Activated T-cell treated with anti-CD3 and anti-CD28 coated beads, Interleukin-2, amount 50 U/mL, for 24 hours (primary cell): ENCODE measurements at places on chromosomes 7 and 10.

DNA sequence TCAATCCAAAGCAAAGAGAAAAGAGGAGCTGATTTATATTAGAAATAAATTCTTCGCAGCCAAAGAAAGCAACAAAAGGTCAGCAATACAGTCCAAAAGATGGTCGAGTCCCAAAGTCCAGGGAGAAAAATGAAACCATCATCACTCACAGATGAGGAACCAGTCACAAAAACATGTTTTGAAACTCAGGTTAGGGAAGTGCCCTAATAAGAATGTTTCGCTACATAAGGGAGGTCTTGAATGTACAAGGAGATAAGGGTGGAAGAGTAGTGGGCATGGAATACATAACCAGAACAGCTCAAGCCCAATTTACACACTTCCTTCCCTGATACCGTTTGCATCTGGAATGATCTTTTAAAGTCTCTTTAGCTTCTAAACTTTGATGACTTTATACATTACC is 53.6 kb downstream of the VPS41 start:
- DNase-seq: no peak
- no peak overlapping the region for H3K27ac ChIP-seq
- no peak overlapping the region for H3K4me3 ChIP-seq

GRCh38 chr7:19016140-19016539 is 101.3 kb downstream of the TWIST1 start:
- H3K27ac ChIP-seq: no peak overlapping the region
- H3K36me3 ChIP-seq: no peaks in the 10 kb centered on the region
- no peak for DNase-seq
- H3K27me3 ChIP-seq: no peaks in the 10 kb centered on the region
- no peaks in the 10 kb centered on the region for H3K4me1 ChIP-seq
- H3K4me3 ChIP-seq: no peak overlapping the region

- H3K4me1 ChIP-seq: no peaks in the 10 kb centered on the region
- DNase-seq: no peak
- H3K27me3 ChIP-seq: peaks cover 11% of the 10 kb centered on the region
- H3K36me3 ChIP-seq: no peaks in the 10 kb centered on the region
- H3K27ac ChIP-seq: no peak overlapping the region
- no peak overlapping the region for H3K4me3 ChIP-seq
Observed at GRCh38 chr7:1762238-1762945, 92.3 kb downstream of the ELFN1 start.

GRCh38 chr10:127081851-127082345 is 114.5 kb downstream of the INSYN2A start:
- no peak overlapping the region for H3K27ac ChIP-seq
- H3K4me3 ChIP-seq: no peak overlapping the region
- H3K36me3 ChIP-seq: no peaks in the 10 kb centered on the region
- DNase-seq: no peak

DNA sequence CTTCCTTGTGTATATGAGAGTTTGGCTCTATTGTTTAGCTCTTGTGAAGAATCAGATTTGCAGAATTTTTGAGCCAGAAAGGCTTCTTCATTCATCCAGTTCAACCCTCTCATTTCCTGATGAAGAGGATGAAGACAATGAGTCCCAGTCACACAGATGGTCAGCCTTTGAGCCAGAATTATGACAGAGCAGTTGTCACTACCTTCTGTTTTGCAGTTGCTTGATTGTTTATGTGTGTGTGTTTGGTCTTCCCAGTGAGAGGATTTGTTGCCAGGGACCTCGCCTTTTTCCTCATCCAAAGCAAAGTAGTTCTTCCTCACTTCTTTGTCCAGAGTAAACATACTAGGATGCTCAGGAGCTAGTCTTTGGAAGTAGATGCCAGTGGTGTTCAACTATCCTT is 15.6 kb downstream of the MDFIC start:
- no peak overlapping the region for H3K4me3 ChIP-seq
- peak overlapping the region; percentile 38 for H3K27ac ChIP-seq
- peaks cover 81% of the 10 kb centered on the region for H3K4me1 ChIP-seq
- peaks cover 66% of the 10 kb centered on the region for H3K36me3 ChIP-seq

- H3K4me1 ChIP-seq: peaks cover 29% of the 10 kb centered on the region
- H3K27me3 ChIP-seq: no peaks in the 10 kb centered on the region
- H3K36me3 ChIP-seq: peaks cover 63% of the 10 kb centered on the region
- no peak for DNase-seq
- H3K4me3 ChIP-seq: no peak overlapping the region
Observed at GRCh38 chr10:75176046-75176445, 34.5 kb upstream of the VDAC2 start.

- no peak for DNase-seq
- H3K4me1 ChIP-seq: peaks cover 71% of the 10 kb centered on the region
- H3K27ac ChIP-seq: peak overlapping the region; percentile 34
- H3K36me3 ChIP-seq: peaks cover 43% of the 10 kb centered on the region
Observed at GRCh38 chr7:826230-826917, 5.9 kb upstream of the SUN1 start.

DNA sequence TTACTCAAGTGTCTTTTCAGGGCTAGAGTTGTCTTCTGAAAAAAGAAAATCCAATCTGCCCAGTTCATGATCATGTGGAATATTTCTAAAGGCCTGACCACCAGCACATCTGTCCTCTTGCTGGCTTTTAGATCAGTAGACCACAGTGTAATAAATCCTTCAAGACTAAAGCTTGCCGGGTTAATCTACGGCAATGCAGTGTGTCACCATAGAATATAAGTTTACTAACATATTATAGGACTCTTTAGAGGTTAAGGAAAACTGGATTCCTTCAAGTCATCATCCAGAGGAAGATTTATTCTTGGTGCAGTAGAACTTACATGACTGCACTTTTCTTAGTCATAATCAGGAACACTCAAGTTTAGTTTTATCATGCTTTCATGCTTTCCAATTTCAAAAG is 349.5 kb downstream of the SEMA3D start:
- no peak overlapping the region for H3K4me3 ChIP-seq
- H3K27me3 ChIP-seq: no peaks in the 10 kb centered on the region
- H3K27ac ChIP-seq: no peak overlapping the region

- peaks cover 2% of the 10 kb centered on the region for H3K27me3 ChIP-seq
- no peaks in the 10 kb centered on the region for H3K4me1 ChIP-seq
- H3K4me3 ChIP-seq: no peak overlapping the region
- DNase-seq: no peak
Observed at GRCh38 chr7:154738216-154738615, 264.7 kb downstream of the PAXIP1 start.

- no peak for DNase-seq
- peak overlapping the region; percentile 60 for H3K4me3 ChIP-seq
- peaks cover 18% of the 10 kb centered on the region for H3K4me1 ChIP-seq
Observed at GRCh38 chr7:18496341-18496700, 772 bp downstream of the HDAC9 start.

- no peak overlapping the region for H3K27ac ChIP-seq
- H3K4me1 ChIP-seq: peaks cover 25% of the 10 kb centered on the region
- H3K27me3 ChIP-seq: peaks cover 5% of the 10 kb centered on the region
- no peak overlapping the region for H3K4me3 ChIP-seq
- H3K36me3 ChIP-seq: no peaks in the 10 kb centered on the region
Observed at GRCh38 chr7:90180649-90181048, 26.4 kb downstream of the STEAP1 start.

- no peaks in the 10 kb centered on the region for H3K27me3 ChIP-seq
- H3K27ac ChIP-seq: no peak overlapping the region
- peaks cover 5% of the 10 kb centered on the region for H3K36me3 ChIP-seq
- H3K4me3 ChIP-seq: no peak overlapping the region
- no peaks in the 10 kb centered on the region for H3K4me1 ChIP-seq
- no peak for DNase-seq
Observed at GRCh38 chr10:86846088-86846487, 89.7 kb downstream of the BMPR1A start.

GRCh38 chr10:27504808-27505460 is 830 bp downstream of the RAB18 start:
- no peaks in the 10 kb centered on the region for H3K27me3 ChIP-seq
- H3K4me1 ChIP-seq: peaks cover 60% of the 10 kb centered on the region
- peak overlapping the region; percentile 98 for H3K27ac ChIP-seq
- peak overlapping the region; percentile 98 for H3K4me3 ChIP-seq
- peaks cover 42% of the 10 kb centered on the region for H3K36me3 ChIP-seq

- H3K4me3 ChIP-seq: no peak overlapping the region
- H3K36me3 ChIP-seq: no peaks in the 10 kb centered on the region
- H3K27ac ChIP-seq: no peak overlapping the region
- H3K27me3 ChIP-seq: peaks cover 8% of the 10 kb centered on the region
Observed at GRCh38 chr7:156929789-156930539, 19.5 kb upstream of the NOM1 start.

- no peaks in the 10 kb centered on the region for H3K4me1 ChIP-seq
- H3K27me3 ChIP-seq: no peaks in the 10 kb centered on the region
- H3K4me3 ChIP-seq: peak overlapping the region; percentile 21
- DNase-seq: no peak
- H3K36me3 ChIP-seq: no peaks in the 10 kb centered on the region
- H3K27ac ChIP-seq: no peak overlapping the region
Observed at GRCh38 chr10:15083674-15084501, 4.7 kb downstream of the ACBD7 start.

DNA sequence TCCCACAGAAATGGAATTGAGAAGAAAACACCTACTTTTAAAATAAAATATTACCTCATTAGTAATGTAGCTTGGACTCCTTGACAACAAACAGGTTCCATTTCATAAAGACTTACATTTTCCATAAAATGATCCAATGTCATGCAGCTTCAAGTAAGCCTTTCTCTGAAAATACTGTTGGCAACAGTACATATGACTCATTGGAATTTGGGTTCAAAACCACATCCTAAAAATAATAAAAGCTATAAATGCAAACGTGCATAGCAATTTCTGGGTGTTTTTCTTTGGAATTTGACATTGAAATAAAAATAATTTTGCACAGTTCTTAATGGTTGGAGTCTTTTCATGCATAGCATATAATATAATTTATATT is 47.9 kb downstream of the FHIP2A start:
- no peak for DNase-seq
- H3K36me3 ChIP-seq: peaks cover 15% of the 10 kb centered on the region
- no peaks in the 10 kb centered on the region for H3K4me1 ChIP-seq
- no peak overlapping the region for H3K4me3 ChIP-seq
- H3K27ac ChIP-seq: no peak overlapping the region

GRCh38 chr10:22341190-22341925 is 3.9 kb upstream of the SPAG6 start:
- no peak for DNase-seq
- peak overlapping the region; percentile 72 for H3K4me3 ChIP-seq

DNA sequence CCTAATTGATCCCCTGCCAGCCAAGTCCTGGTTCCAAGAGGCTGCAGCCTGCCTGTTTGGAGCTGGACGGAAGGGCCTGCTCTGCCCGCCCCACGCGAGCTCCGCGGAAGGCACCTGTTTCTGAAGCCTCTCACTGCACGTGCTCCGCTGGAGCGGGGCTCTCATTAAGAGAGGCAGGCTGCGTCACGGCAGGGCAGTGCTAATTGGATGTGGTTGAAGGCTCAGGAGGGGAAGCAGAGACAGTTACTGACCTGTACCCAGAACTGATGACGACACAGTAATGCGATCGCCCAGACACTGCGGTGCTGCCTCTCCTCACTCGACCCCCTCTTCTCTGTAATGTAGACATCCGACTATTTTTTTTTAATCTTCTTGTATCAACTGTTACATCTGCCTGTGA is 411.1 kb upstream of the MGMT start:
- H3K4me1 ChIP-seq: peaks cover 23% of the 10 kb centered on the region
- H3K4me3 ChIP-seq: no peak overlapping the region
- no peaks in the 10 kb centered on the region for H3K36me3 ChIP-seq
- H3K27ac ChIP-seq: no peak overlapping the region
- DNase-seq: no peak

DNA sequence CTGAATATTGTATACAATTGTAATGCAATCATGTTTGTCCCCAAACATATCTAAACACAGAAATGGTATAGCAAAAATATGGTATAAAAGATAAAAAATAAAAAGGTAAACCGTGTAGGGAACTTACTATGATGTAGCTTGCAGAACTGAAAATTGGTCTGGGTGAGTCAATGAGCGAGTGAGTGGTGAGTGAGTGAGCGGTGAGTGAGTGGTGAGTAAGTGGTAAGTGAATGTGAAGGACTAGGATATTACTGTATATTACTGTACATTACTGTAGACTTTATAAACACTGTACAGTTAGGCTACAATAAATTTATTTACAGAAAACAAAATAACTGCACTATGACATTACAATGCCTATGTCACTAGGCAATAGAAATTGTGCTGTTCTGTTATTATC is 1163.2 kb upstream of the SORCS1 start:
- no peaks in the 10 kb centered on the region for H3K4me1 ChIP-seq
- no peak overlapping the region for H3K27ac ChIP-seq
- DNase-seq: no peak
- H3K4me3 ChIP-seq: no peak overlapping the region
- H3K27me3 ChIP-seq: no peaks in the 10 kb centered on the region

GRCh38 chr10:12214093-12214492 is 18.1 kb downstream of the CDC123 start:
- H3K36me3 ChIP-seq: peaks cover 88% of the 10 kb centered on the region
- H3K27ac ChIP-seq: peak overlapping the region; percentile 77
- peaks cover 14% of the 10 kb centered on the region for H3K4me1 ChIP-seq
- H3K4me3 ChIP-seq: no peak overlapping the region

- peak; percentile 57 for DNase-seq
- H3K27ac ChIP-seq: peak overlapping the region; percentile 55
- no peaks in the 10 kb centered on the region for H3K27me3 ChIP-seq
- peaks cover 47% of the 10 kb centered on the region for H3K4me1 ChIP-seq
Observed at GRCh38 chr10:79149662-79150443, 81.1 kb downstream of the ZMIZ1 start.

DNA sequence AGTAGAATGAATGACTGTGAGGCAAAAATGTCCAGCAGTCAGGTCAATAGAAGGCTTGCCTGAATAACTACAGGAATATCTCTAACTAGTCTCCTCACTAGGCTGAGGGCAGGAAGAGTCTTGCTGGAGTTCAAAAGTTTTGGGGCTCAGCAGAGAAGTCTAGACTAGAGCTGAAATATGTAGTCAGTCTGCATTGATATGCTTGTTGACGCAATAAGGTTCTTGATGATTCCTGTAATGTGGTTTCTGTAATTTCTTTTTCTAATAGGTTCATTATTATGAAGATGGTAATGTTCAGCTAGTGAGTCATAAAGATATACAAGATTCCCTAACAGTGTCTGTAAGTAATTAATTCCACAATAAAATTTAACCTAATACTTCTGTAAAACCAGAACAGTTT is 41.5 kb upstream of the ST7 start:
- H3K4me3 ChIP-seq: no peak overlapping the region
- no peaks in the 10 kb centered on the region for H3K27me3 ChIP-seq
- H3K4me1 ChIP-seq: peaks cover 6% of the 10 kb centered on the region
- peaks cover 83% of the 10 kb centered on the region for H3K36me3 ChIP-seq

- no peak overlapping the region for H3K4me3 ChIP-seq
- no peak for DNase-seq
- no peak overlapping the region for H3K27ac ChIP-seq
- peaks cover 5% of the 10 kb centered on the region for H3K27me3 ChIP-seq
Observed at GRCh38 chr7:101031082-101031481, 11.2 kb downstream of the MUC17 start.

DNA sequence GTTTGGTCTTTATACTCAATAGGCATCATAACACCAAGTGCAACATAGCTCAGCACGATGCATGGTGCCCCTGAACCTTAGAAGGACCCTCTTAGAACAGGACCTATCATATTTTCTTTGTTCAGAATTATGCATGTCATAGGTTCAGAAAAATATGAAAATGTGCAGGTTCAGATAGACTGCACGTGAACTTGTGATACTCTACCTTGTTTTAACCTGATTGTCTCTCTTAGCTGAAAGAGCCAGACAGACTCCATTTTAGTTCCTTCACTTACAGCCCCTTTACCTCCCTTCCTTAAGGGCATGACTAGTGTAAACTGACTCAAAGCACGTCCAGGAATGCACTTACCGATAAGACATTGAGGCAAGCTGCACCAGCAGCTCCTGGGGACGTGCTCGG is 35.1 kb downstream of the MYOF start:
- H3K4me3 ChIP-seq: no peak overlapping the region
- peaks cover 8% of the 10 kb centered on the region for H3K4me1 ChIP-seq
- DNase-seq: no peak
- H3K36me3 ChIP-seq: peaks cover 41% of the 10 kb centered on the region
- no peak overlapping the region for H3K27ac ChIP-seq
